ENCODE measurements at places on chromosomes 1 and 21. TPM values are rescaled to one million over a fixed set of nuclear protein-coding genes. Genes with fewer than 3 reads are reported as not detected.

KCNJ9 gene
- not detected for total RNA-seq

VSIG8 gene
- 0.23 TPM for total RNA-seq

TNFSF18 gene
- not detected for total RNA-seq

WNT9A gene
- total RNA-seq = 5.5 TPM

ATP1A2 gene
- total RNA-seq = 7.9 TPM

ALX3 gene
- not detected for total RNA-seq

SPRR5 gene
- total RNA-seq = not detected

All from lung (tissue), 17 donors.